Mesothelial cell of epicardium (in vitro differentiated cells): ENCODE measurements at places on chromosomes 11 and 22. TPM values are rescaled to one million over a fixed set of nuclear protein-coding genes. Genes with fewer than 3 reads are reported as not detected.
A peak's percentile ranks its signal among the peaks of the same experiment; 100 is the strongest.

- no peak for DNase-seq
Measured at GRCh38 chr11:80587906-80588305, 1147.1 kb upstream of the TENM4 start.

DNA sequence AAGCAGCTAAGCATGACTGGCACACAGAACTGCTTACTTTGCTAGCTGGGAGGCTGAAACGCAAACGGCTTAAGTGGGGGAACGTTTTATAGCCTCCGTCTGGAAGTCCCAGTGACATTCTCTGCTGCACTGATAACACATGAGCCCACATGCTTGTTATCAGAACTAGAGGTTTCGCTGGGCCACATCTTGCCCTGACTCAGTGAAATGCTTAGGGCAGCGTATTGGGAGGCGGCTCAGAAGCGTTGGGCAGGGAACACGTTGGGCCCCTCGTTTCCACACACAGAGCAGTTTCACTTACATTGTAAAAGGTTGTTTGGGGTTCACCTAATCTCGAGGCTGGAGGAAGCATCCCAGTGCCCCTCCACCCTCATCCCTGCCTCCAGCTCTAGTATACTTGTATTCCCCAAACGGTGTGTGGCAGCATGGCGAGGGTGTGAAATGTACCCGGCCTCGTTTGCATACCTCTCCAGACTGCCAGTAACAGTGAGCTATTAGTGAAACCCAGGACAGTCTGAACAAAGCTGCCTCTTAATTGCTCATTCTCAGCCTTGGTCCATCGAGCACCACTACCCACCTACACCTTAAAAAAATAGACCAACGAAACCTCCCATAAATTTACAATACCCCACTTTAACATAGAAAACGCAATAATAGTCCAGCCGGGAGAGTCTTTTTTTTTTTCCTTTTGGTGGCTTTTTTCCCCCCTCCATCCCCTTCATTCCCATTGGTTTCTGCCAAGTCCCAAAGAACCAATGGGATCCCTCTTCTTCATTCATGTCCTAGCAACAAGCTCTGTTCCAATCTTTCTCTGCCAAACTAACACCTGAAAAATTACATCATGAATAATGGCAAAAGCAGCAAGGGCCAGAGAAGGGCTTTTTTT is 218.8 kb upstream of the SORL1-AS1 start:
- no peak for DNase-seq

DNA sequence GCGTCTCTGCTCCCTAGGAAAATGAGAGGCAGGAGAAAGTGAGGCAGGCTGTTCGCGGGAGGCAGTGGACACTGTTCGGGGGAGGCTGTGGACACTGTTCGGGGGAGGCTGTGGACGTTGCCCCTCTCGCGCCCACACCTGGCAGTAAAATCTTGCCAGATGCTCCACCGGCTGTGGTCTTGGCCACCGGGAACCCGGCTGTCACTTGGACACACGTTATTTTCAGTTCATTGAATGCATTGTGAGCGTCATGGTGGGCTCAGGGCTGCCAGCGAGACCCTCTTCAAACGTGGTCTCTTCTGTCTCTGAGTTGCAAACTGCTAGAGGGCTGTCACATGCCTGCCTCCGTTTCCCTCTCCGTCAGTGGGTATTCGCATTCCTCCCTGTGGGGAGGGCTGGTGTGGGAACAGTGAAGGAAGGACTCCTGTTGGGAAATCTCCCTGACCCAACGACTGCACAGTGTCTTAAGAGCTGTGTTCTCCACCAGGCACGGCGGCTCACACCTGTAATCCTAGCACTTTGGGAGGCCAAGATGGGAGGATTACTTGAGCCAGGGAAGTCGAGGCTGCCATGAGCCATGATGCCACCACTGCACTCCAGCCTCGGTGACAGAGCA is 1.4 kb downstream of the PRR5 start:
- no peak for DNase-seq

The OOSP3 gene
- not detected in 3 replicates for total RNA-seq

DNA sequence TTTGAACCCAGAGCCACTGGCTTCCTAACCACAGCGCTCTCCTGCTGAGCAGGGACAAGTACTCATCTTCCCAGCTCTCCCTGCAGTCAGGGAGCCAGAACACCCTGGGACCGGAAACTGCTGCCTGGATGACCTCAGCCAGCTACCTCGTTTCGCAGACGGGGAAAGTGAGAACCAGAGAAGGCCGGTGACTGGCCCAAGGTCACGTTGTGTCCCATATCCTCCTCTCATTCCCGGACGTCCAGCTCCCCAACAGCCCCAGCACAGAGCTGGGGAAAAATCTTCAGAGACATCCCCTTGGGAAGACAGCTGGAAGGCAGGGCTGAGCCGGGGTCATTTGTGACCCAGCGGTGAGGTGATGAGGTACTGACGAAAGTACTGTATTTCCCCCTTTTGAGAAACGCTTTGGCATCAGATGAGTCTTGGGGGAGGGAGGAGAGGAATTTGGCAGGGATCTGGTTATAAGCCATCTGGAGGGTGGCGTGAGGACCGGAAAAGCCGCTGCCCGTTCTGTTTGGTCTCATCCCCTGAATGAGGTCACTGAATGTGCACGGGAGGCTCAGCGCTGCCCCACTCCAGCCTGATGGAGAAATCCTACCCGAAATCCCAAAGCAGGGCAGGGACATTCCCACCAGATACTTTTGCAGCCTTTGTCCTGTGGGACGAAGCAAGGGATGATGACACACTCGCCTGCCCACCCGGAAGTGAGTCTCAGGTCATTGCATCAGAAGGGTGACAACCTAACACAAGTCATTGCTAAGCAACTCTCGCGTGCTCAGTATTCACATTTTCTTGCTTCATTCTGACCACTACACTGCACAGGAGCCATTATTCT is 41.1 kb downstream of the LIF start:
- DNase-seq: no peak

GRCh38 chr11:12167061-12168000 is 56.9 kb downstream of the MICAL2 start:
- no peak for DNase-seq

DNA sequence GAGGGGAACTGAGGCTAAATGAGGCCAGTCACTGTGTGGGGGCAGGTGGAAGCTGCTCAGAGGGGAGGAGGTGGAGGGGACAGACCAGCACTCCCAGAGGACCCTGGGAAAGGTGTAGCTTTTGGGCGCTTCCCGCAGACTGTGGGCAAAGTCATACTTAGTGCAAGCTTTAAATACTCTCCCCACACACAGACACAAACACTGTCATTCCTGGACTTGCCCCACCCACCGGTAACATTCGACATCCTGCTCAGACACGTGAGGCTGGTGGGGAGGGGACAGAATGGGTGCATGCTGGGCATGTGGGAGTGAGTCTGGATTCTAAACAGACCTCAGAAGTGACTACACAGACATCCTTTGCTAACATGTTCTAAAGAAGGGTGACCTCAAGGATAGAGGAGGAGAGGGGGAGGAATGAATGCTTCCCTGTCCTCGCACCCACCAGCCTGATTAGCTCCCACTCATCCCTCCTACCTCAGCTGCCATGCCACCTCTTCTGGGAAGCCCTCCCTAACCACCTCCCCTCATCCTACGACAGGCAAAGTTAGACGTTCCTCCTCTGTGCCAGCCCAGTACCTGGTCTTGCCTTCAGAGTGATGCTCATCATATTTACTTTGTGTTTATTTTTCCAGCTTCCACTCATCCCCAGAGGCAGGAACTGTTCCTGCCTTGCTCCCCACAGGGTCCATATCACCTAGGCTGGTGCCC is 22.2 kb downstream of the TSKU start:
- peak; percentile 27 for DNase-seq

DNA sequence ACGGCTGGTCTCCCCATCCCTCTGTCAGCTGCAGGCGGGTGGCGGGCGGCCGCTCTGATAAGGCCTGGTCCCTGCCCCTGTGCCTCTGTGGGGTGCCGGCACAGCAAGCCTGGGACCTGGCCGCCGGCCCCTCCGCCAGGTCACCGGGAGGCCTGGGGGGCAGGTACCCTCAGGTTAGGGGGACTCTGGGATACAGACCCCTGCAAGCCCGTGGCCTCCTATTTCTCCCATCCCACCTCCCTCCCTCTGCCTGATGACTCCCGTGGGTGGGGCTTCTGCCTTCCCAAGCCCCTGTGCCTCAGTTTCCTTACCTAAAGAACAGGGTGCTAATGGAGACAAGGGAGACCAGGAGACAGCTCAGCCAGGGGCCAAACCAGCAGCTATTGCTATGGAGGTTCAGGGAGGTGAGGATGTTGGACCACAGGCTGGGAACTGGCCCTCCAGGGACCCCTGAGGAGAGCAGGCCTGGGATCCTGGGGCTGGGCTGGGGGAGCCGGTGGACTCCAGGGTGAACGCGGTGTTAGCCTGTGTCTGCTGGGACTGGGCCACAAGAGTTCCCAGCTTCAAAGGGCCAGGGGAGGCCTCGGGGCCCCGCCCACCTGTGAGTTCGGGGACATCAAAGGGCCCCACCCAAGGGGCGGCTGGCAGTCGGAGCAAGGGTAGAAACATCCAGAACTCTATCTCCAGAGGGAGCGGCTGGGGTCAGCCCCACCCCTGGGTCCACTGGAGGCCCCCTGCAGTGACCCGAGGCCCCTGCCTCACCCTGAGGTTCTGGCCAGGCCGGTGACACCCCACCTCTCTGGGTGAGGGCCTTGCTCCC is 32.0 kb upstream of the TH start:
- no peak for DNase-seq

DNA sequence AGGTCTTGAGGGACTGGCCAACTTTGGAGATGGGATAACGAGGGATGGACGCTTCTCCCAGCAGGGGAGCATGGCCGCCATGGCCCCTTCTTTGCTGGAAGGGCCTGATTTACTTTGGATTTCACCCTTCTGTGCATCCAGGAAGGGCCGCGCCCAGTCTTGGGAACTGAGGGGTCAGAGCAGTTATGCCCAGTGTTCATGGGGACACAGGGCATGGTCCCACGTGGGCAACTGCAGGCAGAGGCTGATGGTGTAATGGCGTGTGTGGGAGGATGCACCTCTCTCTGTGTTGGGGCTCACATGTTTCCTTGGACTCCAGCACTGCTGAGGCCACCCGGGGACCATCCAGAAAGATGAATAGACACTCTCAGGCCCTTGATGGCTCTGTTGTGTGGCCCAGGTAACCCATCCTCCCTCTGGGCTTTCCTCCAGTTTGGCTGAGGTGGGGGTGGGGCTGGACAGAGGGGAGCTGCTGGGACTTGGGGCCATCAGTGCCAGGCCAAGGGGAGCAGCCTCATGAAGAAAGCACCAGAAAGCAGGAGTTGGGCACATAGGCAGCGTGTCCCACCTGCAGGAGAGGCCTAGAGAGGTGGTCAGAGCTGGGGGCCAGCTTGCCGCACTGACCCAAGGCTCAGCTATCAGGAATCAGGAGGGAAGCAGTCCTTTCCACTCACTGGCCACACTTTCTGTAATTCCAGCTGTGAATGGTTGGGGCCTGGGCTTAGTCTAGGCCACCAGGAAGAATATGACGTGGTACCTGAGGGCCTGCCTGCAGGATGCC is 1033.9 kb downstream of the TBC1D22A start:
- DNase-seq: no peak
